Neural crest cell (in vitro differentiated cells): ENCODE measurements at places on chromosomes 2 and 18. TPM values are rescaled to one million over a fixed set of nuclear protein-coding genes. Genes with fewer than 3 reads are reported as not detected.

DNA sequence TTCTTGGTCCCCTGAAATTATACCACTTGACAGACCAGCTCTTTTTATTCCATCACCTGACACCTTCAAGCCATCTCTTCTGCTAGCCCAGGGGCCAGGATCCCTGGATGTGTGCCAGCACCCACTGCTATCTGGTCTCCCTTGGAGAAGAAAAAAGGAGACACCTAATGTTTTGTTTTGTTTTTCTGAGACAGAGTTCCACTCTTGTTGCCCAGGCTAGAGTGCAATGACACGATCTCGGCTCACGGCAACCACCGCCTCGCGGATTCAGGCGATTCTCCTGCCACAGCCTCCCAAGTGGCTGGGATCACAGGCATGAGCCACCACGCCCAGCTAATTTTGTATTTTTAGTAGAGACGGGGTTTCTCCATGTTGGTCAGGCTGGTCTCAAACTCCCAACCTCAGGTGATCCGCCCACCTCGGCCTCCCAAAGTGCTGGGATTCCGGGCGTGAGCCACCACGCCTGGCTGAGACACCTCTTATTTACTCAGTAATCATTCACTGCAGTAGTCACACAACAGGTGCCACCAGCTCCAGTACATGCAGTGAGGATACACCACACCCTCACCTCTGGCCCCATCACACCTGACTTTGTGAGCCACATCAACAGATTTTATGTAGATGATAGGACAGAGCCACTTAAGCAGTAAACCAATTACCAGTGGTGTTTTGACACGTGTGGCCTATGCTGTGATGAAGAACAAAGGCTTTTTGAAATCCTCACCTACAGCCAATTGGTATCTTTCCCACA lies 42.8 kb upstream of the PCBP1 start:
- H3K4me1 ChIP-seq: no peaks in the 10 kb centered on the region
- H3K36me3 ChIP-seq: peaks cover 7% of the 10 kb centered on the region
- no peak overlapping the region for H3K27ac ChIP-seq

Gene CHRNG
- not detected in 2 replicates for total RNA-seq

- no peak overlapping the region for H3K27ac ChIP-seq
- no peak overlapping the region for H3K4me3 ChIP-seq
- H3K27me3 ChIP-seq: peaks cover 14% of the 10 kb centered on the region
- no peak for DNase-seq
These were observed 1.4 kb upstream of the EHD3 start for GRCh38 chr2:31232586-31232985.

GRCh38 chr2:201406077-201406662 lies 45.1 kb downstream of the TRAK2 start:
- DNase-seq: no peak
- peaks cover 3% of the 10 kb centered on the region for H3K36me3 ChIP-seq
- no peak overlapping the region for H3K4me3 ChIP-seq
- peaks cover 12% of the 10 kb centered on the region for H3K4me1 ChIP-seq
- no peaks in the 10 kb centered on the region for H3K27me3 ChIP-seq

Gene ACMSD
- total RNA-seq: not detected in 2 replicates

- H3K4me3 ChIP-seq: no peak overlapping the region
- no peaks in the 10 kb centered on the region for H3K4me1 ChIP-seq
- H3K36me3 ChIP-seq: peaks cover 18% of the 10 kb centered on the region
- H3K27me3 ChIP-seq: no peaks in the 10 kb centered on the region
- no peak overlapping the region for H3K27ac ChIP-seq
- DNase-seq: no peak
These were observed 54.9 kb downstream of the CCNT2 start for GRCh38 chr2:134973241-134974138.

DNA sequence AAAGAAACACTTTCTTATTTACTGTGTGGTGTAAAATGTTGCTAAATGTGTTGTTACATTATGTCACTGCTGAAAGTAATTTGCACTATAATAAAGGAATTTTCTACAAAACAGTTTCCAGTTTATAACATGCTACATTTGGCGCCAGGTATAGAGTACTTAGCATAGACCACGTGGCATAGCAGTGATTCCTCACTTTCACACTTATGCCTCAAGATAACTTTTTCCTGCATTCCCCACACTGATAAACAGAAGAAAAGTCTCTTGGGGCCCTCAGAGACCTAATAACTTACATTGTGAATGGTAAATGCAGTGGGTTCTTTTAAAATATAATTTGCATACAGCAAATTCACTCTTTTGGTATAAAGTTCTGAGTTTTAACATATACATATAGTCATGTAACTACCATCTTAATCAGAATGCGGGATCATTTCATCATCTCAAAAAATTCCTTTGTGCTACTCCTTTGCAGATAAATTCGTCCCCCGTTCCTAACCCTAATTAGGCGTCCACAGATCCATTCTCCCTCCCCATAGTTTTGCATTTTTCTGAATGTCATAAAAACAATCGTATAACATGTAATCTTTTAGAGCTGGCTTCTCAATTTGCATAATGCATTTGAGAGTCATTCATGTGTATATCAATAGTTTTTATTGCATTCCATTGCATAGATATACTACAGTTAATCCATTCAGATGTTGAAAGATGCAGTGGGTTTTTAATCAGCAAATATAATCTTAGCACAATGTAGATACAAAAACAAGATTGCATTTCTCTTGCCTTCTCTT lies 7.5 kb downstream of the LGALSL start:
- H3K27ac ChIP-seq: no peak overlapping the region
- no peaks in the 10 kb centered on the region for H3K27me3 ChIP-seq
- H3K4me3 ChIP-seq: peak overlapping the region; percentile 18
- H3K4me1 ChIP-seq: peaks cover 10% of the 10 kb centered on the region
- peaks cover 8% of the 10 kb centered on the region for H3K36me3 ChIP-seq

Gene IL18R1
- total RNA-seq: not detected in 2 replicates

- no peaks in the 10 kb centered on the region for H3K27me3 ChIP-seq
- H3K4me1 ChIP-seq: no peaks in the 10 kb centered on the region
- no peaks in the 10 kb centered on the region for H3K36me3 ChIP-seq
- DNase-seq: no peak
These were observed 124.9 kb upstream of the GYPC start for GRCh38 chr2:126531029-126531428.

DNA sequence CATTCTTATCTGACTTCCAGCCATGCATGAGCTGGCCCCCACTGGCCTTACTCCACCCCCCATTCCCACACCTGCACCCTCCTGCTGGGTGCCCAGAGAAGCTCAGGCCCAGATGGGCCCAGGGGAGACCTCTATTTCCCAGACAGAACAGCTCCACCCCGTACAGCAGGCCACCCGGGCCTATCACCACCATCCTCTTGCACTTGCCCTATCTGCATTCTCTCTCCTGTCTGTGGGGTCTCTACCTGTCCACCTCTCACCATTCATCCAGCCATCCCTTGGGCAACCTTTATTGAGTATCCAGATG lies 25.3 kb upstream of the TNS1 start:
- no peak for DNase-seq
- no peak overlapping the region for H3K27ac ChIP-seq
- H3K4me1 ChIP-seq: peaks cover 12% of the 10 kb centered on the region
- H3K36me3 ChIP-seq: no peaks in the 10 kb centered on the region
